ENCODE measurements at places on chromosomes 2 and 18. TPM values are rescaled to one million over a fixed set of nuclear protein-coding genes. Genes with fewer than 3 reads are reported as not detected.

GRCh38 chr2:55361465-55362189 lies 58.0 kb downstream of the CCDC88A start:
- peaks cover 3% of the 10 kb centered on the region for H3K36me3 ChIP-seq
- no peaks in the 10 kb centered on the region for H3K4me1 ChIP-seq
- H3K4me3 ChIP-seq = no peak overlapping the region
- H3K27me3 ChIP-seq = no peaks in the 10 kb centered on the region
- H3K27ac ChIP-seq = no peak overlapping the region

GRCh38 chr2:197601726-197602125 lies 73.7 kb downstream of the RFTN2 start:
- H3K27ac ChIP-seq = no peak overlapping the region
- no peaks in the 10 kb centered on the region for H3K27me3 ChIP-seq
- no peak for DNase-seq
- peaks cover 4% of the 10 kb centered on the region for H3K4me1 ChIP-seq

DNA sequence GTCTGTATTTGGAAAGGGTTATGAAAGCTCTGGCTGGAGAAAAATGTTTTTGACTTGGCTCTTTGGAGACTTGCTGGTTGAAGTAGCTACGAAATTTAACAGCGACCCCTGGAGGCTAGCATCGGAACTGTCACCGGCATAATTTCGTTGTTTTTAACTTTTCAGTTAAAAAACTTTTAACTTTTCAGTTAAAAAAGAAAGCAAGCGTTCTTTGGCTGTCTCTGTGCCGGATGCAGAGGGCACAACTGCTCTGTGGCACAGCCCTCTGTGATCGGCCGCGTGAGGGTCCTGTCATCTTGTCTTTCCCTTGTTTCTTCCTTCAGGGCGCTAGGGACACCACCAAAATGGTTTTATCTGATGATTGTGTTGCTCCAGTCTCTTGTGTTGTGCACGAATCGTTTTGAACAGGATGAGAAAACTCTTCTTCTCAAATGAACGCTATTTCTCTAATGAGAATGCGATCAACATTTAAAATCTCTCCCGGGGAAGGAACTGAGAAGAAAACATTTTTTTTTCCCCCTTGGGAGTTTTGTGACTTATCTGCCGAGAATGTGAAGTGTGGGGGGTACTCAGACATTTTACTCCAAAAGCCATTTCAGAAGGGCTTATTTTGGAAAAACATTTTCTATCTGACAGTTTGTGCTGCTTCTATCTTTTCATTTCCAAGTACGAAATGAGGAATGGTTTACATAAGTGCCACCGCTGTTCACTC lies 57.1 kb downstream of the ADCYAP1 start:
- no peak overlapping the region for H3K4me3 ChIP-seq
- DNase-seq = peak; percentile 50
- no peaks in the 10 kb centered on the region for H3K4me1 ChIP-seq
- no peaks in the 10 kb centered on the region for H3K27me3 ChIP-seq

- no peak overlapping the region for H3K27ac ChIP-seq
- H3K4me1 ChIP-seq = peaks cover 2% of the 10 kb centered on the region
- H3K27me3 ChIP-seq = no peaks in the 10 kb centered on the region
- no peak for DNase-seq
Observed at GRCh38 chr2:136439064-136439676, 321.2 kb upstream of the CXCR4 start.

GRCh38 chr2:71725836-71726235 lies 272.5 kb downstream of the DYSF start:
- no peaks in the 10 kb centered on the region for H3K4me1 ChIP-seq
- peaks cover 2% of the 10 kb centered on the region for H3K36me3 ChIP-seq

GRCh38 chr2:101807242-101807641 lies 109.7 kb downstream of the MAP4K4 start:
- no peak overlapping the region for H3K4me3 ChIP-seq
- no peaks in the 10 kb centered on the region for H3K27me3 ChIP-seq
- peaks cover 2% of the 10 kb centered on the region for H3K36me3 ChIP-seq
- H3K27ac ChIP-seq = no peak overlapping the region
- no peak for DNase-seq
- H3K4me1 ChIP-seq = peaks cover 15% of the 10 kb centered on the region

DNA sequence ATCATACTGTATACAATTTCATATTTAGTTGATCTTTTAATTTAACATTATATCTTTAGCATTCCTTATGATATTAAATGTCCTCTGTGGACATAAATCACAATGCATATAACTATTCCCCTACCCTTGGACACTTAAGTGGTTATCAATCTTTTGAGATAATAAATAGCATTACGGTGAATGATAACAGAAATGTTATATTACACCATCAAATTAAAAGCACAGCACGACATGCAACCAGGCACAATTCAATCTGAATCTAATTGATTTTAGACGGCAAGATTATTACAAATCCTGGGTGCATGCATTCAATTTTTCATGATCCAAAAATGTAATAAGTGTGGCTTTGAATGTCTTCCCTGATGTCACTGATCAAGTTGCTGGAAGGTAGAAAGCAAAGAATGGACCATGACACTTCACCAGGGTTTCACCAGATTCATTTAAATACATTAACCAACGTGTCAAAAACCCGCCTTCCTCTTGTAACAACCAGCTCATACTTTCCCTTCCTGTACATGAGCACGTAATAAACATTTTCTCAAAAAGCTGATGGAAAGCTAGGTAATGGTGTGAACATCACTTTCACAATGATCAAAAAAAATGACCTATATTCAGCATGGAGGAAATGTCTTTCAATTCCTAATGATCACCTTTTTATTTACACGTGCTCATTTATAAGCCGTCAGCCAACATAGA lies 513.7 kb upstream of the ID2 start:
- peaks cover 7% of the 10 kb centered on the region for H3K4me1 ChIP-seq
- no peak for DNase-seq
- no peaks in the 10 kb centered on the region for H3K36me3 ChIP-seq
- no peak overlapping the region for H3K4me3 ChIP-seq
- no peak overlapping the region for H3K27ac ChIP-seq

DNA sequence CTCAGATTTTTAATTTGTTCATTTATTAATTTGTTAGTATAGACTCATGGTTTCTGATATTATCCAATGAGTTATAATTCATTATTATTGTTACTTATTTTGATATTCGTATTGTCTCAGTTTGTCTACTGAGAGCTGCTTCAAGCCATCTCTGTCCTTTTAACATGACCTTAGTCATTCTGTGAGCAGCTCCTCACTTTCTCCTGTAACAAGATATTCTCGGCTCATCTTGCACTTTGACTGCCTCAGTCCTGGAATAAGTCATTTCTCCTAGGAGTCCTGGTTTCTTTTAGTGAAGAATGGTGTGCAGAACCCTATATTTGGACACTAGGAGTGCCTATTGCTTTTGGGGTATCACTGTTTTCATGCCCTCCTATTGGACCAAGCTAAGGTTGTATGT lies 13.2 kb downstream of the ASB1 start:
- H3K27ac ChIP-seq = no peak overlapping the region
- no peaks in the 10 kb centered on the region for H3K27me3 ChIP-seq
- no peak for DNase-seq
- H3K4me1 ChIP-seq = no peaks in the 10 kb centered on the region
- H3K4me3 ChIP-seq = no peak overlapping the region

GRCh38 chr2:76973610-76974009 lies 548.6 kb downstream of the LRRTM4 start:
- no peaks in the 10 kb centered on the region for H3K27me3 ChIP-seq
- H3K4me1 ChIP-seq = no peaks in the 10 kb centered on the region
- no peak overlapping the region for H3K4me3 ChIP-seq
- no peaks in the 10 kb centered on the region for H3K36me3 ChIP-seq

- H3K27me3 ChIP-seq = no peaks in the 10 kb centered on the region
- DNase-seq = no peak
- no peak overlapping the region for H3K27ac ChIP-seq
- 0 out of 2 replicates have a peak, but pooled peaks cover 4% of the 10 kb centered on the region for H3K36me3 ChIP-seq
Observed at GRCh38 chr2:33577668-33578067, 21.4 kb downstream of the FAM98A start.

Gene REG1B
- total RNA-seq = not detected

Gene TLX2
- total RNA-seq = 0.20 TPM
